ENCODE measurements at places on chromosomes 2 and 18.

DNA sequence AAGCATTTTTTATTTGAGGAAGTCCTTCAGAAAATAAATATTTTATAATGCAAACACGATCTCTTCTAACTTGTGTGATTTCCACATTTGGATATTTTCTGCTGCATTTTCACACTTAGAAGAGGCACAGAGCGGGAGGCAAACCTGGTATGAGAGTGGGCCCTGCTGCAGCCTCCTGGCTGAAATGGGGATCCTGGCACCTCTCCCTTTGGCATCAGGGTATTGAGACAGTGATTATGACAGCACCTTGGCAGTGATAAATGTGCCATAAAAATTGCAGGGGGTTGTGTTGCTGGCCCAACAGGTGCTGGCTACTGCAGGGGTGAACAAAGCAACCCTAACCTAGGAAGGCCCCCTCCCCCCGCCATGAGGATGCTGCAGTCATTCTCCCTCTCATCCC lies 128.6 kb downstream of the TSN start:
- DNase-seq, result no peak

GRCh38 chr18:42141439-42141838 lies 186.4 kb downstream of the PIK3C3 start:
- no peak for DNase-seq

DNA sequence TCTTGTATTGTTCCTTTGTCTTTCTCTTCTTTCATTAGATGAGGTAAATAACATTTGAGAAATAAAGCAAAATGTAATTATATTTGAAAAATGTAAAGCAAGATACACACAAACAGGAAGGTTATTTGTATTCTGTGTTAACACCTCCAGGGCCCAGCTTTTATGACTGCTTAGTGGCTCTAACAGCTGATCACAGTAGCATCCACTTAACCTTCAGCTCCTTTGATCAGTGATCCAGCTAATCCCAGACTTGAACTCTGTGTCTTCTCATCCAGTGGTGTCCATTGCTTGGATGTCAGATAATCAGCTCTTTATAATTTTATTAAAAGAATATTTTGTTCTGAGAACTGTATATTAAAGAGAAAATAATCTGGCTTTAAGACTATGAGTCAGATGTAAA lies 44.5 kb downstream of the PSMD14 start:
- no peak for DNase-seq

DNA sequence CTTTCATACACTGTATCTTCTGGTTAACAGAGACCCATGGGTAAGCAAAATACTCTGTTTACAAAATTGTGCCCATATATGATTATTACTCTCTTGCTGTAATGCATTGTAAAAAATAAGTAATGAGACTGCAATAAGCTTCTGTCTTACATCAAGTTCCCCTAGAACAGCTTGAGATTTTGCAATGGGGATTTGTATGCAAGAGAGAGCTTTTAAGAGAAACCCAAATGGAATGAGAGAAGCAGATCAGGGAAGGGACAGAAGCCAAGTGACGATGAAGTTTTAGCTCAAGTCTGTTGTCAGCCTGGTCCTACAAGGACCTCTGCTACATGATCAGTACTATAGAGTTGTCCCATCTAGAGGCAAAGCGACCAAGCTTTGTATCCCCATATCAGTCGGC lies 218.1 kb upstream of the VWC2L start:
- DNase-seq, result no peak

GRCh38 chr2:209314653-209315052 lies 109.2 kb upstream of the MAP2 start:
- DNase-seq, result no peak

DNA sequence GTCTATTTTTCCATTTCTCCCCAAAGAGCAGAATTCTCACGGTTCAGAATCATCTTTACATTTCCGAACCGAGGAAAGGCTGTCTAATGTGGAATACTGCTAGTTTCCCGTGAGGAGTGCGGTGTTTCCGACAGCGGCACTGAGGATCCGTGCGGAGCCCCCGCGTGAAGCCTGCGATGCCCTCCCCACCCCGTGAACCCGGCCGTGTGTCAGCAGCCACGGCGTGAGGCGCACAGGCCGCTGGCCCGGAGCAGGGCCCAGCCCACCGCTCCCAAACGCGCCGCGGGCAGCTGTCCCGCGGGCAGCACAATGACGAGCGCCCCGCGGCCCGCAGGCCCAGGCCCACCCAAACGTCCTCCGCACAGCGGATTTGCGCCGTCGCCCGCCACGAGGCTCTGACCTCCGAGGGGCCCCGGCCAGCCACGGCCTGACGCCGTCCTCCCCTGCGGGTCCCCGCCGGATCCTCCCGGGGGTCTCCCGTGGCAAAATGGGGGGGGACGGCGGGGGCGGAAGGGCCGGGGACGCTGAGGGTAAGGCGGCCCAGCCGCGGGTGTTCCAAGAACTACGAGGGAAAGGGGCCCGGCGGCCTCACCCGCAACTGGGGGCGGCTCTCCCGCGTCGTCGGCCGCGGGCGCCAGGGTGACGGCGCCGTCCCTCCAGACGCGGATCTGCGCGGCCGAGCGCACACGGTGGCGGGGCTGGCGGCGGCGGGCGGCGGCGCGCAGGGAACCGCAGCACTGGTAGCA lies 796 bp downstream of the SPIRE1 start:
- DNase-seq, result no peak

- DNase-seq, result no peak
Observed at GRCh38 chr2:40395169-40396073, 56.5 kb downstream of the SLC8A1 start.

DNA sequence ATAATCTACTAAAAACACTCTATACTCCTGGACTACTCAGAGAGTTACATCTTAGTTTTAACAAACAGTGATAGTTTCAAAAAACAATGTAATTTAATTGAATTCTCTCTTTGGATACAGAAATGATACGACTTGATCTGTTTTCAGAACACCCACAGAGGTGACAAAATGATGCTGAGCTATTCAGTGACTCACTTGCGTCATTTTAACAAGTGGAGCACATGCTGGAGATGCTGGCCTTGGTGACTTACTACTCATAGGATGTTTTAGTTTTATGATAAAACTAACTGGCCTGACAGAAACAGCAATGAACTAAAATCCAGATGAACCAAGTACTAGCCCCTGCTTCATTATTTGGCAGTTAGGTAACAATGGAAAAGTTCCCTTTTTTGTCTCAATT lies 101.3 kb upstream of the ITGB6 start:
- DNase-seq, result no peak

DNA sequence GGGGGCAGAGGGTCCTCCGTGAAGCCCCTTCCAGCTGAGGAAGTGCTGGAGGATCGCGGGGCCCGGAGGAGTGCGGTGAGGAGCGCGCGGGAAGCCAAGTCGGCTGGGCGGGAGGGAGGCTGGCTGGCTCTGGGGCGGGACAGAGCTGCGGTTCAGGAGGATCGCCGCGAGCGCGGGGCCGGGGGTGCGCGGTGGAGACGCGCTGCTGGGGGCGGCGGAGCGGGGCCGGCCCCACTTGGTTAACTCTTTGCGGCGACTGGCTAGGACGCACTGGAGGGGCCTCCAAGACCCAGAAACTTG lies 464 bp downstream of the CYBRD1 start:
- DNase-seq, result no peak

DNA sequence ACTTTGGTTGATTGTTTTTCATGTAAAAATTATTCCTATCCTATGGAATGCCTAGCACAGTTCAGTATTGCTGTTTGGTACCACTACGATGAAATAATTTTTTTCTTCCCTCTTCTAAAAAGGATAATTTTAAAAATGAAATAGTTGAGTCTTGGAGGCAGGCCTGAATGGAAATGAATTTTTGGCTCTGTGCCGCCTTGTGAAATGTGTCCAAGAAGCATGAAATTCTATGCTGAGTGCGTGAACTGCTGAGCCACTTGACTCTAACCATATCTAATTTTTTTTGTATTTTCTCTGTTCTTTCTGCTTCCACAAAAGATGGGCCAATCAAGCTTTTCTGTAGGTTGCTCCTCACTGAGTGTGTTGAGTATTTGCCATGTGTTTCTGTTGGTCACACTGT lies 95.0 kb downstream of the PRPF40A start:
- no peak for DNase-seq

DNA sequence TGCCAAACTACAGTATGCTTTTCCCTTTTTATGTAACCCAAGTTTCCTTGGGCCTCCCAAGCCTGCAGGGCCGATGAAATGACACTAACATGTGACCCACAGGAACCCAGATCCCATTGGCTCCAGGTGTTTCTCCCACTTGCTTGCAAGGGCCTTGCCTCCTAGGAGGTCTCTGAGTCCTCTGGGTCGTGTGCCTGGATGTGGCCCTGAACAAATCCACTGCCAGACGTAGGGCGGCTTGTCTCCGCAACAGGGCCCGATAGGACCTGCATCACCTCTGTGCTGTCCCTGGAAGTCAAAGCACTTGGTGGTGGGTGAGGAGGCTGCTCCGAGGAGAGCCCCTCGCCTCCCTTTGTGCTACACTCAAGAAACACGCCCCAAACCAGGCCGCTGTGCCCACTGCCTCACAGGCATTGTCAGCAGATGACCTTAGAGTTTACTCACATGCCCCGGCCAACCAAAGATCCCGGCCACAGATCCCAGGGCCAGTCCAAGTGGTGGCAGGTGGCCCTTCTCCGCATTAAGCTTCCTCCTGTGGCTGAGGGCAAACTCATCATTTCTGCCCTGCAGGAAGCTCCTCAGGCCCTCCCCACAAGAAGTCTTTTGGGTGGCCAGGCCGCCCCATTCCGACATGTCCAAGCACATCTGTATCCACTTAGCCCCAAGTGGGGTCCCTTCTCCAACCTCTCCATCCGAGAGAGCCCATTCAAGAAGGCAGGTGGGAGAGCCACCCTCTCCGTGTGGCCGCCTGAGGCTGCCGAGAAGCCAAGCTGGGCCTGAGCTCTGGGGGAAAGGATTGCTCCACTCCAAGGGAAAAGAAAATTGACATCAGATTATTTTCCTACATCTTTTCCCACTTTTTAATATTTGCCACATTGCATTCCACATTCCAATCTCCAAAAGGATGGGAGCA lies 76.7 kb downstream of the GFPT1 start:
- no peak for DNase-seq

GRCh38 chr2:235518322-235519090 lies 24.7 kb downstream of the AGAP1 start:
- DNase-seq, result no peak

DNA sequence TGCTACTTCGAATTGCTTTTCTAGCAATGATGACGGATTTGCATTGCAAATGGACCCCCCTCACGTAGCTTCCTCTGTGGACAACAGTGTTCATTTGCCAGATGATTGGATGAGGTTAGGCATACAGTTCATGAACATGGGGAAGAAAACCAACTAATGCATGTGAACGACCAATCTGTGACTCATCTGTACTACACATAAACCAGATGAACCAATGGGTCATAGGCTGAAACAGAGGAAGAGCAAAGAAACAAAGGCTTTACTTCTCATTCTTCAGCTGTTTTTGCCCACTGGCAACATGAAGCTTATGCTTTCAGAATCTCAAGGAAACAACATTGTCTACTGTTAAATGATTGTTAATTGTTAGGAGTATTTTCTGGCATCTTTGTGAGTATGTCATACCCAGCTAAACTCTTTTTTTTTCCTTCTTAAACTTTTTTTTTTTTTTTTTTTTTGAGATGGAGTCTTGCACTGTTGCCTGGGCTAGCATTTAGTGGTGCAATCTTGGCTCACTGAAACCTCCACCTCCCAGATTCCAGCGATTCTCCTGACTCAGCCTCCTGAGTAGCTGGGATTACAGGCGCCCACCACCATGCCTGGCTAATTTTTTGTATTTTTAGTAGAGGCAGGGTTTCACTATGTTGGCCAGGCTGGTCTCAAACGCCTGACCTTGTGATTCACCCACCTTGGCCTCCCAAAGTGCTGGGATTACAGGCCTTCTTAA lies 35.5 kb downstream of the EFEMP1 start:
- DNase-seq, result no peak

All from cortex of kidney (tissue), 1 donor.